Omental fat pad (tissue), 4 donors: ENCODE measurements at places on chromosomes 5 and 9.

GRCh38 chr9:20357037-20357432 is 265.3 kb downstream of the MLLT3 start:
- no peak for DNase-seq

DNA sequence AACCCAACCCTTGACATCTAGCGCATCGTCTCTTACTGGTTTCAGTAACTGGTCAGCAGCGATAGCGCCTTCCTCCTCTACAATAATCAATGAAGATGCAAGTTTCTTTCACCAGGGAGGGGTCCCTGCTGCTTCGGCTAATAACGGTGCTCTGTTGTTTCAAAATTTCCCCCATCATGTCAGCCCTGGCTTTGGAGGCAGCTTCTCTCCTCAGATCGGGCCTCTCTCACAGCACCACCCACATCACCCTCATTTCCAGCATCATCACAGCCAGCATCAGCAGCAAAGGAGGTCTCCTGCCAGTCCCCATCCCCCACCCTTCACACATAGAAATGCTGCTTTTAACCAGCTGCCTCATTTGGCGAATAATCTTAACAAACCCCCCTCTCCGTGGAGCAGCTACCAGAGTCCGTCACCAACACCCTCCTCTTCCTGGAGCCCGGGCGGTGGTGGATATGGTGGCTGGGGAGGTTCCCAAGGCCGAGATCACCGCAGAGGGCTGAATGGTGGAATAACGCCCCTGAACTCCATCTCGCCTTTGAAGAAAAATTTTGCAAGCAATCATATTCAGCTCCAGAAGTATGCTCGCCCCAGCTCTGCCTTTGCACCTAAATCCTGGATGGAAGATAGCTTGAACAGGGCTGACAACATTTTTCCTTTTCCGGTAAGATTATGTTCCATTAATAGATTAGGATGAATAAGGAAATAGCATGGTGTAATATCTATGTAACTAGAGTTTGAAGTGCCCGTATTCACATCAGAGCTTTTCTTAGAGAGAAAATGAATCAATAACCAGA is 2.2 kb downstream of the CPEB4 start:
- DNase-seq, result no peak

- DNase-seq, result no peak
These were observed 47.9 kb upstream of the TBC1D9B start for GRCh38 chr5:179955630-179956029.

- no peak for DNase-seq
These were observed 124.8 kb downstream of the HSD17B3 start for GRCh38 chr9:96177005-96177718.

DNA sequence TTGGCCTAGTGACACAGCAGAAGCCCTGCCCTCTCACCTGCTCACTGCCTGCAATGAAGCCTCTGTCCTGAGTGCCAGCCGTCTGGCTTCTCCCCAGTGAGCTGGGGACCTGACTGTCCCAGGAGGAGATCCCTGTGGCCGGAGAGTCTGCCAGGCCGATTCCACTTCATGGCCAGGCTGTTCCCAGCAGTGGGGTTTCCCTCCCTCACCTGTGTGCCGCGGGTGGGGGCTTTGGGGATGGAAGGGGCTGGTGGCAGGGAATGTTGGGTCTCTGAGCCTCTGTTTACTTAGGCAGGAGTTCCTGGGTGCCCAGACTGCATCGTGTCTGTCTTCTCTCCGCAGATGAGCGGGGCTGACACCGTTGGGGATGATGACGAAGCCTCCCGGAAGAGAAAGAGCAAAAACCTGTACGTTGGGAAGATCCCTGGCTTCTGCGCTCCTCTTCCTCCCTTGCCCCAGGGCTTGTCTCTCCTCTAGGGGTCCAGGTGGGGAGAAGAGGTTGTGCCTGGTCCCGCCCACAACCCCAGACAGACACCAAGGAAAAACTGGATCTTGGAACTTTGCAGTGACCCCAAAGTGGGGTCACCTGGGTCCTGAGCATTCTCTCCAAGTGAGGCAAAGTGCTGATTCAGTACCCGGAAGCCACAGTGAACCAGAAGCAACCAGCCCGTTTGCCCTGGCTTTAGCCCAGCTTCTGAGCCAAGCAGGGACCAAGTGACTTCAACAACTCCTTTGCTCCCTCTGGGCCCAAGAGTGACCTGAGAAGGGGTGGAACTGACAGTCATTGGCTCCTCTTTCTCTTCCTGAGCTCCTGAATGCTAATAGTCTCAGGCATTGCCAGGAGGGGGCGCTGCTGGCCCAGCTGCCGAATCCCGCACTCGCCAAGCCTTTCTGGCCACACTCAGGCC is 127.7 kb downstream of the RGS3 start:
- DNase-seq, result peak; percentile 86

GRCh38 chr5:83066548-83067110 is 10.6 kb downstream of the TMEM167A start:
- DNase-seq, result no peak

DNA sequence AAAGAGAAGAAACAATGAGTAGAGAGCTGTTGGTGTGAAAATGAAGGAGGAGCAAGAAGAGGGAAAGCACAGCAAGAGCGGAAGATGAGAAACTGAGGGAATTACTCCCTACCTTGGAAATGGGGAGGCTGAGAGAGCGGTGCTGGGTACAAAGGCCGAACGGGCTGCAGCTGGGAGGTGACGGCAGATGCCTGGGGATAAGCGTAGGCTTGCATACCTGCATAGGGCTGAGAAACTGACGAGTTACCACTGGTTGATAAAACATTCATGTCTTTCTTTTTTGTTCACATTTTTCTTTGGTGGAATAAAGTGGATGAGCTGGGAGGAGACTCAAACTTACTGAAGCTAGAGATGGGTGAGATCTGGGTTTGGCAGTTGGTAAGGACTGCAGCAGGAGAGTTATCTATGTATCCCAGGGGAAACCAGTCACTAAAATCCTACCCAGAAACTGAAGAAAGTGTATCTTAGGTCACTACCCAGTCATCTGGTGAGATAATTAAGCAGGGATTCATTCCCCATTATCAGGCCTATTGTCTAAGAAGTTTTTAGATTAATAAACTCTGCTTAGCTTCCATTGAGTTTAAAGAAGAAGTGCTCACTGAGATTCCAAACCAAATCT is 34.8 kb downstream of the FKBP15 start:
- no peak for DNase-seq

- no peak for DNase-seq
These were observed 54.5 kb downstream of the ADAMTS12 start for GRCh38 chr5:33837301-33837700.

GRCh38 chr9:14515049-14515448 is 178.2 kb downstream of the ZDHHC21 start:
- no peak for DNase-seq

GRCh38 chr9:137095664-137096517 is 9.1 kb downstream of the MAN1B1 start:
- DNase-seq, result no peak

GRCh38 chr5:96736937-96737336 is 70.8 kb downstream of the ERAP1 start:
- no peak for DNase-seq

DNA sequence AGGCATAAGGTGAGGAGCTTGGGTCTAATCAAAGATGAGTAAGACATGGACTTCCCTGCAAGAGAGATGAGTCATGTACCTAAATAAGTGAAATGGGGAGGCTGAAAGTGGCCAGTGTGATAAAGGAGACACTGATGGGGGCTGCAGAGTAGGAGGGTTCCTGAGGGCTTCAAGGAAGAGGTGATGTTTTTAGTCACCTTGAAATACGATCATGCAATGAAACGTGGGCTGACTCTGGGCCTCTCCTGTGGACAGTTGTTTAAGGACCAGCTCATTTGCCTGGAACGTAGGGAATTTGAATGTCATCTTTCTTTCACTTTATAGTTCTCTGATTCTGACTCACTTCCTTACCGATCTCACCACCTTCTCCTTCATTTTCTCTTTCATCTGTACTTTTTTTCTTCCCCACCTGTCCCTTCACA is 49.6 kb upstream of the CPLX2 start:
- DNase-seq, result no peak

GRCh38 chr5:135654761-135655467 is 76.1 kb upstream of the CXCL14 start:
- DNase-seq, result no peak

- no peak for DNase-seq
These were observed 615.1 kb upstream of the NUDT12 start for GRCh38 chr5:104177651-104178050.

DNA sequence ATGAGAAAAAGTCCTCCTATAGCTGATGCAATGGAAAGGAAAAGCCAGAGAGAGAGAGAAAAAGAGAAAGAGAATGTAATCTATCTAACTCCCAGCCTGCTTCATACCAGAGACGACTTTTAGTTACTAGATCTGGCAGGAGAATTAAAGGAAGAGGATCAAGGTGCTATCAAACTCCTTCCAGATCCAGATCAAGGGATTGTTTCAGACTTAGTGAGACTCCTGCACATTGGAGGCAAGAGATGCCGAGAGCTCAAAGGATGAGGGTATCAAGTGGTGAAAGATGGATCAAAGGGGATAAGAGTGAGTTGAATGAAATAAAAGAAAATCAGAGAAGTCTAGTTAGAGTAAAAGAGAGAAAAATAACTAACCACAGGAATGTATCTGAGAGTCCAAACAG is 478.6 kb downstream of the KIF4B start:
- no peak for DNase-seq

DNA sequence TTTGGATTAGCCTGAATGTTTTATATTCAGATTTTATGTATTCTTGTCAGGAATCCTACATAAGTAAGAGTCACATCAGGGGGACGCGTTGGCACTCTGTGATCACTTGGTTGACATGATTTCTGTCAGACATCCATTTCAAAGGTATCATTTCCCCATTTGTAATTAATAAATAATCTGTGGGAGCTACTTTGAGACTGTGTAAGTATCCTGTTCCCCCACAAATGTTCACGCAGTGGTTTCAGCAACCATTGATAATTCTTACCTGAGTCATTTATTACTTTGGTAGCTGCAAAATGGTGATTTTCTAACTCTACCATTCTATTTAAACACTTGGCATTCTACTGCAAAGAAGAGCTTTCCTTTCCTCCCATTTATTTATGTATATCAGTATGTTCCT is 56.9 kb upstream of the TBC1D2 start:
- DNase-seq, result no peak

DNA sequence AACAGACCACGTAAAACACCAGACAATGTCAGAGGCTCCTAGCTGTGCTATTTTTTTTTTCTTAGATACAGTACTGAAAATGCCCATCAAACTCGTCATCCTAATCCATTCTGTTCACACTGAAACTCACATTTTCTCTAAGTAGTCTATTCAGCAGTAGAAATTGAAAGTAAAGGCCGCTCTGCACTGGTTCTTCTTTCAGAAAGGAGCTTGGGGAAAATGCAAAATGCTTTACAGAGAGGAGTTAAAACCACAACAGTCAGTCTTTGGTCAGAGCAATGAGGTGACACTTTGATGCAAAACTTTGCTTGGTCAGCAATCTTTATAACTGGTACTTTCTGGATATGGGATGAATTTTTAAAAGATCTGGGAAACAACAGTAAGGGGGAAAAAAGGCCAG is 43.8 kb upstream of the SUSD1 start:
- DNase-seq, result no peak

GRCh38 chr5:119335261-119335677 is 20.6 kb upstream of the TNFAIP8 start:
- no peak for DNase-seq

GRCh38 chr9:81132318-81132717 is 557.0 kb downstream of the TLE1 start:
- no peak for DNase-seq

DNA sequence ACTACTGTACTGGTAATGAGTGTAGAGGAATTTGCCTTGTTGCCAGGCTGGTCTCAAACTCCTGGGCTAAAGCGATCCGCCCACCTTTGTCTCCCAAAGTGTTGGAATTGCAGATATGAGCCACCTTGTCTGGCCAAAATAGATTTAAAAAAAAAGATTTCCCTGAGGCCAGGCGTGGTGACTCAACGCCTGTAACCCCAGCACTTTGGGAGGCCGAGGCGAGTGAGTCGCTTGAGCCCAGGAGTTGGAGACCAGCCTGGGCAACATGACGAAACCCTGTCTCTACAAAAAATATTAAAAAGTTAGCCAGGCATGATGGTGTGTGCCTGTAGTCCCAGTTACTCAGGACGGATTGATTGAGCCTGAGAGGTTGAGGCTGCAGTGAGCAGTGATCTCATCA is 62.5 kb downstream of the IPO11 start:
- no peak for DNase-seq

DNA sequence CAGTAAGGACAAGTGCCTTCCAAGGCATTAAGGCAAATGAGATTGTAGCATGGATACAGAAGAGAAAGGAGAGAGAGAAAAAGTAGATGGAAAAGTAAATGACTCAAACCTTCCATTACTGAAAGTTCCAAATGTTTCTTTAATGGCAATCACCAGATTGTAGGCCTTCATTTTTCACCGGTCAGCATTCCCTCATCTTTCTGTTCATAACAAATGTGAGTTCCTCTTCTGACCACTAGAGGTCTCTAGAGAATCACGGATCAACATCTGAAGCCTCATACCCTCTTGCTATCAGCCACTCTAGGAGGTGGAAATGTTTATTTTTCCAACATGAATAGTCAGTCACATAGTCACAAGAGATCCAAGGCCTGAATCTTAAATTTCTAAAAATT is 73.6 kb upstream of the RPS23 start:
- no peak for DNase-seq

GRCh38 chr5:4905674-4906520 is 234.2 kb upstream of the ADAMTS16 start:
- DNase-seq, result no peak

DNA sequence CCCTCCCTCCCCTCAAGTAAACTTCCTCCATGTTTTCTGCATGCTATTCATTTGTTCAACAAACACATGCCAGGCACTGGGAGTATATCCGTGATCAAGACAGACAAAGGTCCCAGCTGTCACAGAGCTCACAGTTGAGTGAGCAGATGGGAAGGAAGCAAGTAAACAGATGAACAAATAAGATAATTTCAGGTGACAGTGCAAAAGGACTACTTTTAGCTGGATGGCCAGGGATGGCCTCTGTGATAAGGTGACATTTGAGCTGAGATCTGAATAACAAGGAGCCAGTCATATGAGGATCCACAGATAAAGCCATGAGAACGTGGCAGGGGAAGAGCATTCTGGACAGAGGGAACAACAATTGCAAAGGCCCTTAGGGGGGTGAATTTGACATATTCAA is 121.7 kb upstream of the RAD23B start:
- no peak for DNase-seq

GRCh38 chr9:112544477-112544876 is 57.9 kb downstream of the KIAA1958 start:
- no peak for DNase-seq

DNA sequence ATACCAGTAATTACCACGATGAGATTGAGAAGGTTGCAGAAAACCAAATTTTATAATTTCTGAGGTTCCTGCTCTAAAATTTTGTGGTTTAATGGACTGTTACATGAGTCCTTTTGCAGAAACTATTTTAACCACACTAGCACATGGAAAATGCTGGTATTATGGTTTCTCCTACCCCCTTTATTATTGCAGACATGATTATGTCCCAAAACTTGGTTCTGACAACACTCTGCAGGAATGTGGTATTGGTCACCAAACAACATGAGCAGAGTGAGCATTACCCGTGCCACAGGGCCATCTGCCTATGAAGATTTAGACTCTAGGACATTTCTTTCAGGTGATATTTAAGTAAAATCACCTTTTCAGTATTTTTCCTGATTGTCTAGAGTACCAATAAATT is 2.8 kb upstream of the ECM2 start:
- no peak for DNase-seq

- no peak for DNase-seq
These were observed 52.3 kb upstream of the CNTLN start for GRCh38 chr9:17082343-17083064.
